ENCODE measurements at places on chromosomes 1 and 21.
A peak's percentile ranks its signal among the peaks of the same experiment; 100 is the strongest.

- DNase-seq: no peak
These were observed 71.9 kb upstream of the PRDX6 start for GRCh38 chr1:173405281-173405680.

GRCh38 chr1:10599194-10599861, 124.6 kb downstream of the PEX14 start:
- peak; percentile 89 for DNase-seq

- DNase-seq: no peak
These were observed 258 bp downstream of the CCT3 start for GRCh38 chr1:156337888-156338179.

- peak; percentile 67 for DNase-seq
These were observed 347.9 kb upstream of the ADGRL2 start for GRCh38 chr1:81452693-81453366.

GRCh38 chr1:188652678-188653077, 1823.9 kb downstream of the PLA2G4A start:
- peak; percentile 4 for DNase-seq

- no peak for DNase-seq
These were observed 136.0 kb downstream of the LTN1 start for GRCh38 chr21:28856588-28857250.

All from mammary epithelial cell (primary cell).